Right renal pelvis (tissue), 4 donors: ENCODE measurements at places on chromosomes 1 and 21. TPM values are rescaled to one million over a fixed set of nuclear protein-coding genes. Genes with fewer than 3 reads are reported as not detected.

Gene KRTAP20-4
- polyA plus RNA-seq, result not detected

Gene PLPPR4
- 2.2 TPM for polyA plus RNA-seq

- DNase-seq, result no peak
Observed at GRCh38 chr1:34018285-34018684, 146.7 kb downstream of the CSMD2 start.

- no peak for DNase-seq
Observed at GRCh38 chr1:169072945-169073725, 33.4 kb upstream of the ATP1B1 start.

DNA sequence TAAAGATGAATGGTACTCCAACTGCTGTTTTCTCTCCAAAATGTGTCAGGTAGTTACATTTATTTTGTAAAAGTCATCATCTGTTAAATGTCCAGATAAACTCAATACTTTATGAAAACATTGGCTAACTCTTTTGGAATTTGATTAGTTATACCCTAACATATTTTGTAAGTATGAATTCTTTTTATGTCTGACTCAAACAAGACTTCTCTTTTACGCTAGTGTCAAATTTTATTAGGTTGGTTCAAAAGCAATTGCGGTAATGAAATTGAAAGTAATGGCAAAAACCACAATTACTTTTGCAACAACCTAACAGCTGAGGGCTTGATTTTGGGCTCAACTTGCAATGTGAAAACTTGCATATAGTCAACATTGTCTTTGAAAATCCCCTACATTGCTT is 41.0 kb upstream of the USP25 start:
- no peak for DNase-seq

GRCh38 chr1:14572861-14573260 is 25.6 kb upstream of the KAZN start:
- no peak for DNase-seq

GRCh38 chr1:111201275-111202090 is 1.0 kb upstream of the DENND2D start:
- DNase-seq, result no peak

GRCh38 chr1:20302108-20302471 is 11.4 kb downstream of the VWA5B1 start:
- no peak for DNase-seq

DNA sequence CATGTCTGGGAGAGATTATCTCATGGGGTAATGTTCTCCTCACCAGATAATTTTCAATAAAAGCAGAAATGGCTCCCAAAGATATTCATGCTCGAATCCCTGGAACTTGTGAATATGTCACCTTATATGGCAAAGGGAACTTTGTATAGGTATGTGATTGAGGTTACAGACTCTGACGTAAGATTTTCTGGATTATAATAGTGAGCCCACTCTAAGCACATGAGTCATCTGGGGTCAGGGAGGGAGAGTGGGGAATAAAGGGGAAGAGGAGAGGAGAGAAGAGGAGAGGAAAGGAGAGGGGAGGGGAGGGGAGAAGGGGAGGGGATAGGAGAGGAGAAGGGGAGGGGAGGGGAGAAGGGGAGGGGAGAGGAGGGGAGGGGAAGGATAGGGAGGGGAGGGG is 1193.9 kb downstream of the PLA2G4A start:
- DNase-seq, result no peak

DNA sequence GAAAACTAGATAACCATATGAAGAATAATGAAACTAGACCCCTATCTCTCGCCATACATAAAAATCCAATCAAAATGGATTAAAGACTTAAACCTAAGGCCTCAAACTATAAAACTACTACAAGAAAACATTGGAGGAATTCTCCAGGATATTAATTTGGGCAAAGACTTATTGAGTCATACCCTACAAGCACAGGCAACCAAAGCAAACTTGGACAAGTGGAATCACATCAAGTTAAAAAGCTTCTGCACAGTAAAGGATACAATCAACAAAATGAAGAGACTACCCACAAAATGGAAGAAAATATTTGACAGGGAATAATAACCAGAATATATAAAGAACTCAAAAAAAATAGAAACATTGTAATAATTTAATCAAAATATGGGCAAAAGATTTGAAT is 505.4 kb downstream of the KCNT2 start:
- no peak for DNase-seq

GRCh38 chr1:77273891-77274290 is 7.9 kb upstream of the AK5 start:
- no peak for DNase-seq
